ENCODE measurements at places on chromosomes 12 and 14.

- DNase-seq = no peak
Measured at GRCh38 chr12:102407776-102408486, 72.4 kb downstream of the IGF1 start.

- no peak for DNase-seq
Measured at GRCh38 chr14:76676539-76676938, 84.7 kb upstream of the VASH1 start.

GRCh38 chr14:55977392-55978150 lies 140.6 kb upstream of the PELI2 start:
- no peak for DNase-seq

DNA sequence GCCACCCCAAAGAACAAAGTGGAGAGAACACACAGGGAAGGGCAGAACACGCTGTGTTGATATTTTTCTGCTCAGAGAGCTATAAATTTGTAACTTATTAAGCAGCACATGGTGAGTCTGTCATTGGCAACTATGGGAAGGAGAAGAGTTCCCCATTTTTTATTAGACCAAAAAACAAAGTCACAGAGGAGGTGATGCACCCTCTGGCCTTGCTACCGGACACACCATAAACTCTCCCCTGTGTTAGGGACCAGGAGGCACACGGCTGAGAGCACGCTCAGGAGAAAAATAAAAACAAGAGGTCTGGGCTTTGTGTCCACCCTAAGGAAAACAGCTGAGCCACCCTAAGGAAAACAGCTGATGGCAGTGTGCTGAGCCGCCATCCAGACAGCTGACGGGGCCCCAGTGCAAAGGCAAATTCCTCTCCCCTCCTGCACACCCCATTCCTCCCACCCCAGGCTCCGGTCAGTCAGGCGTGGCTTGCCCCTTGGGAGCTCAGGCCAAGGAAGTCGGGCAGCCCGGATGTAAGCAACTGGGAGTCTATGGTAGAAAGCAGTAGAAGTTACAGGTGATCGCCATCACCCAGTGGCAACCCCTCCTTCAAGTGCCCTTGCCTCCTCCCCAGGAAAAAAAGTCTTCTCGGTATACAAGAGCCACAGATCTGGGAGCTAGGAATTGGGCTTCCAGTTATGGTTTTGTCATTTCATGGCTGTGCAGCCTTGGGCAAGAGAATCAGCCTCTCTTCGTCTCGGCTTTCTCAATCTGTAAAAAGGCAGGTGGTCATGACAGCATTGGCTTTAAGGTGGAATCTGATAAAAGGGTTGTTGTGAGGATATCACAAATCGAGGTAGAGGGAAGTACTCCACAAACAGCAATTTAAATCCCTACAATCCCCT lies 2.4 kb downstream of the PXN start:
- no peak for DNase-seq

- DNase-seq = no peak
Measured at GRCh38 chr14:79542121-79542520, 669.2 kb downstream of the DIO2 start.

GRCh38 chr12:92142251-92142926 lies 3.3 kb downstream of the BTG1 start:
- no peak for DNase-seq

GRCh38 chr14:69711477-69711876 lies 55.5 kb upstream of the SRSF5 start:
- DNase-seq = no peak

- DNase-seq = no peak
Measured at GRCh38 chr12:120132863-120133385, 16.4 kb upstream of the RAB35 start.

DNA sequence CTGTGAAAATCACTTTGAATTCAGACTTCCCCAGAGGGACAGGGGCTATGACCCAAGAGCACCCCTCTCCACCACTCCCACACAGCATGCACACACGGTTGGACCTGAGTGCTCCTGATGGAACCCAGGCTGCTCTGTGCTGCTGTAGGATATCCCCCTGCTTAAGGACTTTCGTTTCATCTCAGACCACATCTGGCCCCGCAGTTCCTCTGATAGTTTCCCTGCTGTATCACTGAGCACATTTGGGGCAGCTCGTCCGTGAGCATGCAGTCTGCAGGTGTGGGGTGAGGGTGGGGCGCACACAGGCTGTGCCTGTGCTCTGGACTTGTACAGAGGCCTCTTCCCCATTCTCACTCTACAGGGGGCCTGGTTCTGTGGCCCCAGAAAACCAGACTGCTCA lies 345.2 kb upstream of the FKBP4 start:
- no peak for DNase-seq

DNA sequence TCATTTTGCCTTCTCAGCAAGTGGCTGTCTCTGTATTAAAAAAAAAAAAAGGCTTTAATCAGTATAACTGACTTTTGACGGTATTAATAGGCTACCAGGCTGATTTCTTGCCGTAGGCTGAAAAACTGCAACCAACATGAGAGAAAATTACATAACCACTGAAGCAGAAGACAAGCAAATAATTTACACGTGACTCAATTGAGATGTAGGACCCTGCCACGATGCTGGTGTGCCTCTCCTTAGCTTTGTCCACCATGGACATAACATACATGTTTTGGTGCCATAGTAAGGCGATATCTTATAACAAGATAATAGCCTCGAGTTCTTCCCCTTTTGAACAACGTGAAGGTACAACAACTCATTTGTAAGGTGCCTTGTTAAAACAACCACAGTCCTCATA lies 88.7 kb upstream of the GRIP1 start:
- DNase-seq = no peak

- peak; percentile 62 for DNase-seq
Measured at GRCh38 chr12:94262228-94263010, 114.0 kb downstream of the PLXNC1 start.

DNA sequence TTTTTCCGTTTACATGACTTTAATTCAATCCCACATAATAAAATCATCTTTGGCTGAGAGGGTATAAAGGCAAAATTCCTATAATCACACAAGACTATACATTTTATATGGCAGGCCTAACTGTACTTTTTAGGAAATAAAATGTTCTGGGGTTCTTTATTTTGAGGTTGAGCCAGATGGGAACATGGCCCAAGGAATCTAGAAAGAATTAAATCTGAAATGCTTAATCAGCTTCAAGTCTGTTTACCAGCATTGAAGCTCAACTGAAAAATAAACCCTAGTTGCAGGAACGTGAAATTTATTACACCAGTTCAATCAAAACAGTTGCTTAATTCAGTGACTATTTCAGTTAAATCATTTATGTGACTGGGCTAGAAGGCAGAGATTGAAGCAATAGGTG lies 191.0 kb upstream of the BTG1 start:
- no peak for DNase-seq

- no peak for DNase-seq
Measured at GRCh38 chr12:85041395-85041794, 5.2 kb downstream of the LRRIQ1 start.

DNA sequence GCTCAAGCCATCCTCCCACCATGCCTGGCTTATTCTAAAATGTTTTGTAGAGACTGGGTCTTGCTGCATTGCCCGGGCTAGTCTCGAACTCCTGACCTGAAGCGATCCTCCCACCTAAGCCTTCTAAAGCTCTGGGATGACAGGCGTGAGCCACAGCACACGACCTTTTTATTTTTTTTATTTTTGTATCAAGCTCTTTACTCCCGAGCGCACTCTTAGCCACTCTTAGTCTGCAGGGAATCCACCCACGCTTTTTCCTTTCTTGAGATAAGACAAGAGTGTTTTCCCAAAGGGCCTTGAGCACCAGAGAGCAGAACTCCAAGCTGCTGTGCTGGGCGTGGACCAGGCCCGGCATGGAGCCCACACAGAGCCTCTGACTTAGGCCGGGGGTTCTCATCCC lies 23.4 kb downstream of the MAP1LC3B2 start:
- no peak for DNase-seq

GRCh38 chr12:123860377-123860776 lies 98.3 kb downstream of the DNAH10 start:
- no peak for DNase-seq

DNA sequence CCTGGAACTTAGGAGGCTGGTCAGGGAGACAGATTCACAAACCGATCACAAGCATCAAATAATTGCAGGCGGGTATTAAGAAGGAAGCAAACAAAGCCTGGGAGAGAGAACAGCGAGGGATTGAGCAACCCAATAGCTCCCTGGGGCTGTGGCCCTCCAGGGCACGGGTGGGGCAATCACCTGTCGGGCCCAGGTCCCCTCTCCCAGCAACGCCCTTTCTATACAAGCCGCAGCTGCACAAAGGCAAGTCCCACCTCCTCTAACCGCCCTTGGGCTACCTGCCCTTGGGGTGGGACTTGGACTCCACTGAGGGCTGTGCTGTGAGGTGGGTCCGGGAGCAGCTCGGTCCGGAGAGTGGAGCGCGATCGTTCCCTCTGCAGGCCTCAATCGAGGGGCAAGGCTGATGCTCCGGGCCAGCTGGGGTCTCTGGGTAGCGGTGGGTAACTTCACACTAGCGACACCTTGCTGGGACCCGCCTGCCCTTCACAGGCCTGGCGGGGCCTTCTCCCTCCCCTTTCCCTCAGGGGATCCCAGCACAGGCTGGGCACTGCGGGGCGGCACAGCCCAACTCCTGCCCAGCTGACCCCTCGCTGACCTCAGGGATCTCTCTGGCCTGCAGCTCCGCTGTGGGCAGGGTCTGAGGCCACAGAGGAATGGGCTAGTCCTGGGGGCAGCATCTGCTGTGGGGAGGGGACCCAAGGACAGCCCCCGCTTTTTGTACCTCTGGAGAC lies 8.0 kb downstream of the PHB2 start:
- DNase-seq = no peak

DNA sequence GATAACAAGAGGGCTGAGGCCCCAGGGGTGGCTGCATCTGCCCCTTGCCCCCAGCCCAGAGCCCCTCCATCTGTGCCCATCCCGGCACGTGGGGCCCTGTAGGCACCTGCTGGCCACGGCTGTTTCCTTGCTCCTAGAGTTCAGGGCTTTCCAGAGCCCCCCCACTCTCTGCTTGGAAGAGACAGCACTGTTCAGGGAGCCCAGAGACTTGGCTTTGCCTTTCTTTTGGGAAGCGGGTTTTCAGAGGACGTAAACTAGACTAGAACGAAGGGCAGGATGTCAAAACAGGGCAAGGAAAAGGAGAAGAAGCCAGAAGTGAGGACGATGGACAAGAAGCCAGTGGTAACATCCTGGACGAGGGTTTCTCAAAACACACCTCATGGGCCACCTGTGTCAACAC lies 163.3 kb upstream of the LHX5 start:
- no peak for DNase-seq

GRCh38 chr14:35369701-35370191 lies 34.8 kb downstream of the NFKBIA start:
- no peak for DNase-seq

DNA sequence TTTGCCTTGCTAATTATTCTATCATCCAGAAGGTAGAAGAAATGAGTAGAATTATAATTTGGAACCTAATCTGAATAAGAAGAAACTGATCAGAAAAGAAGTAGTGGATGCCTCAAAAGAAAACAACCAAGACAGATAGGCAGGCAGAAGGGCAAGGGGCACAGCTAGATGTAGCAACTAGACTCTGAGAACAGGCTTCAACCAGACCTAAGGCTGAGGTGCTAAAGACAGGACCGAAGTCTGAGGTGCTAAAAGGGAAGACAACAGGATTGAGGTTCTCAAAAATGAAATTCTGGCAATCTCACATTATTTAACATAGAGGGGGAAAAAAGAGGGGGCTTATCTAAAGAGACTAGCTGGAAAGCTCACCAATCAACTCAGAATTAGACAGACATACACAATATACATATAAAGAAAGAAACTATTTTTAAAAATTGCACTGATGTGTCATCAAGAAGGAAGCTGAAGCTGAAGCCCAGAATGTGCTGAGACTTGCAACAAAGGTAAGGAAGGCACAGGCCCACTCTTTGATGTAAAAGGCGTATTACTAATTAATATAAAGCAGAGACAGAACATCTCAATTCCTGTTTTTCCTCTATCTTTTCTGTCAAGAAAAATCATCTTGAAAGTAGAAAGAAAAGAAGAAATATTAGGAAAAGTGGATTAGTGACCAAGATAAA lies 43.8 kb upstream of the CSRNP2 start:
- DNase-seq = no peak

DNA sequence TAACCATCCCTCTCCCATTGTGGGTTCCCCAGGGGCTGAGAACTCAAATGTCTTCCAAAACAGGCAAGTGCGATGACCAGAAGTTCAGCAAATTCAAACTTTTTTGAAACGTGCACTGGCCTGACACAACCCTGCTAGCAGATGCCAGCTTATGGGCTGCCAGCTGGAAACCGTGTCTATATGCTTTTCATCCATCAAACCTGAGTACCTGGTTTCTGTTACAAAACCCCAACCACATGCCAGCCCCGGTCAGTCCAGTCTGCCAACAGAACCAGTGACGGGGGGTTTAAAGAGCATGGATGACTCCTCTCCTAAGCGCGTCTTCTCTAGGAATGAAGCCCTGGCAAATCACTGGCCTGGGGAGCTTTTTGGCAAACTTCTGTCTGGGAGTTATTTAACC lies 189.7 kb downstream of the TTC7B start:
- no peak for DNase-seq

- no peak for DNase-seq
Measured at GRCh38 chr12:8082808-8083100, 680 bp downstream of the NECAP1 start.

GRCh38 chr12:56723889-56724700 lies 1.0 kb downstream of the NACA start:
- DNase-seq = no peak

DNA sequence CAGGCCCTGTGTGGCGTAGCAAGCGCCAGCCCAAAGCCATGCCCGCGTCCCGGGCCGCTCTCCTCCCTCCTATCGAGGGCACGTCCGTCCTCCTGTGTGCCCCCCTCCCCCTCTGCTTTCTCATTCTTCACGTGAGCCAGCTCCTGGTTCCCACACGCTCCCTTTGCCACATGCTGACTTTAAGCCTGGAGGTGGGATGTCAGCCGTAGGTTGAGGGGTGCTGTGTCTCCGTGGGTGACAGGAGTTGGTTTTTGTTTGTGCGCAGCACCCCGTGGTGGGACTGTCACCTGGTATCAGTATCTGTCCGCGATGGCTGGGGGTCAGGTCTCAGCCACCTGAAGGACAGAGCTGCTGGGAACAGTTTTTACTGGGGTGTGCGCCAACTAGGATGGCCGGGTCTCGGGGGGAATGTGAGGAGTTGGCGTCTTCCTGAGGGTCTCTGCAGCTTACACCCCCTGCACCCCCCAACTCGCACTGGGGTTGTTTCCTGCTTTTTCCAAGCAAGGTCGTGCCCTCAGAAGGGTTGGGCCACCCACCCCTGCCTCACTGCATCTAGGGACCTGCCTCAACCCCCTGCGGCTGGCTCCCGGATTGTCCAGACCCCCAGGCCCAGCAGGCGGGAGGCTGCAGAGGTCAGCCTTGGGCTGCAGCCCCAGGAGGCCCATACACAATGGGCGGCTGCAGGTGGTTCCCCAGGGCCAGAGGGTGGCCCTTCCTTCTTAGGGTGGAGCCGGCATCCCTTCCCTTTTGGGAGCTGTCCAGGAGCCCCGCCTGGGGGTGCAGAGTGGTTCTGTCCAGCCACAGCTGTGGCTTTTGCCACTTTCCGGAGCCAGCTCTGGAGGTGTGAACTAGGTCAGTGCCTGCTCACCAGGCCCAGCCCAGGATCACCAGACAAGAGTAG lies 7.3 kb downstream of the ULK1 start:
- no peak for DNase-seq

GRCh38 chr12:117033382-117034221 lies 65.6 kb downstream of the TESC start:
- DNase-seq = no peak

Data from activated T-cell treated with anti-CD3 and anti-CD28 coated beads for 48 hours (primary cell).